ENCODE measurements at places on chromosomes 16 and 17.
A peak's percentile ranks its signal among the peaks of the same experiment; 100 is the strongest.

DNA sequence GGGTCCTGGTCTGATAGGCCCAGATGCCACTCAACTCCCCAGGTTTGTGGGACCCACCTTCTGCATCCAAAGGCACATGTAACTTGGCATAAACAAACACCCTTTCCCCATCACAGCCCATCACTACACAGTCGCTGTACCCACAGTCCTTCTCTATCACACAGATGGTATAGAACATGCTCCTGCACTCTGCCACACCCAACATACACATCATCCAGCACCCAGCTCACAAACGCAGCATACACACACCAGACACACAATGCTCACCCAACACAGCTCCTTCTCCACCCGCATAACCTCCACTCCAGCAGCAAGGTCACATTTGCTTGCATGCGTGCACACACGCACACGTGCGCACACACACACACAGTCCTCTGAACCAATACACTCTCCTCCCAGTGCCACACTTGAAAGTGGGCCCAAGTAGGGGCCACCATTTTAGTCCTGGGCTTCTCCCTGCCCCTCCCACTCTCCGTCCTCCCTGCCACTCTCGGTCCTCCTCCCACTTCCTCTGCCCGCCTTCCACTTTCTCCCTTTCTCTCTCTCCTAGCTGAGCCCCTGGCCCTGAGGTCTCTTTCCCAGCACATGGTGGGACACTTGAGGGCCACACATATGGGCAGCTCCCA is 8.5 kb upstream of the TMEM92 start:
- no peak for DNase-seq
- H3K4me3 ChIP-seq = no peak overlapping the region
- H3K36me3 ChIP-seq = no peaks in the 10 kb centered on the region
- H3K27ac ChIP-seq = no peak overlapping the region
- no peaks in the 10 kb centered on the region for H3K27me3 ChIP-seq
- H3K4me1 ChIP-seq = no peaks in the 10 kb centered on the region

GRCh38 chr17:19686400-19687090 is 29.8 kb downstream of the SLC47A2 start:
- H3K27ac ChIP-seq = no peak overlapping the region
- no peaks in the 10 kb centered on the region for H3K36me3 ChIP-seq
- H3K4me3 ChIP-seq = no peak overlapping the region

DNA sequence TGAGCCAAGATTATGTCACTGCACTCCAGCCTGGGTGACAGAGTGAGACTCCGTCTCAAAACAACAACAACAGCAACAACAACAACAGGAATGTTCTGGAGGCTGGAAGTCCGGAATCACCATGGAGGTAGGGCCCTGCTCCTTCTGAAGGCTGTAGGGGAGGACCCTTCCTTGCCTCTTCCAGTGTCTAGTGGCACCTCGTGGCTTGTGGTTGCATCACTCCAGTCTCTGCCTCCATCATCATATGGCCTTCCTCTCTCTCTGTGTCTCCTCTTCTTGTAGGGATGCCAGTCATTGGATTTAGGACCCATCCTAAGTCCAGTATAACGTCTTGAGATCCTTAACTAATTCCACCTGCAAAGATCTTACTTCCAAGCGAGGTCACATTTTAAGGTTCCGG is 14.0 kb downstream of the NAGPA start:
- no peaks in the 10 kb centered on the region for H3K4me1 ChIP-seq
- H3K36me3 ChIP-seq = no peaks in the 10 kb centered on the region
- H3K27ac ChIP-seq = no peak overlapping the region
- no peak for DNase-seq
- H3K27me3 ChIP-seq = no peaks in the 10 kb centered on the region

GRCh38 chr17:82598256-82599119 is 49.8 kb downstream of the WDR45B start:
- H3K4me1 ChIP-seq = peaks cover 32% of the 10 kb centered on the region
- H3K36me3 ChIP-seq = peaks cover 34% of the 10 kb centered on the region
- DNase-seq = no peak
- H3K4me3 ChIP-seq = no peak overlapping the region

GRCh38 chr16:72937360-72937759 is 110.6 kb downstream of the ZFHX3 start:
- H3K4me3 ChIP-seq = no peak overlapping the region
- no peaks in the 10 kb centered on the region for H3K27me3 ChIP-seq
- no peak for DNase-seq
- 0 out of 2 replicates have a peak, but pooled peaks cover 2% of the 10 kb centered on the region for H3K4me1 ChIP-seq

DNA sequence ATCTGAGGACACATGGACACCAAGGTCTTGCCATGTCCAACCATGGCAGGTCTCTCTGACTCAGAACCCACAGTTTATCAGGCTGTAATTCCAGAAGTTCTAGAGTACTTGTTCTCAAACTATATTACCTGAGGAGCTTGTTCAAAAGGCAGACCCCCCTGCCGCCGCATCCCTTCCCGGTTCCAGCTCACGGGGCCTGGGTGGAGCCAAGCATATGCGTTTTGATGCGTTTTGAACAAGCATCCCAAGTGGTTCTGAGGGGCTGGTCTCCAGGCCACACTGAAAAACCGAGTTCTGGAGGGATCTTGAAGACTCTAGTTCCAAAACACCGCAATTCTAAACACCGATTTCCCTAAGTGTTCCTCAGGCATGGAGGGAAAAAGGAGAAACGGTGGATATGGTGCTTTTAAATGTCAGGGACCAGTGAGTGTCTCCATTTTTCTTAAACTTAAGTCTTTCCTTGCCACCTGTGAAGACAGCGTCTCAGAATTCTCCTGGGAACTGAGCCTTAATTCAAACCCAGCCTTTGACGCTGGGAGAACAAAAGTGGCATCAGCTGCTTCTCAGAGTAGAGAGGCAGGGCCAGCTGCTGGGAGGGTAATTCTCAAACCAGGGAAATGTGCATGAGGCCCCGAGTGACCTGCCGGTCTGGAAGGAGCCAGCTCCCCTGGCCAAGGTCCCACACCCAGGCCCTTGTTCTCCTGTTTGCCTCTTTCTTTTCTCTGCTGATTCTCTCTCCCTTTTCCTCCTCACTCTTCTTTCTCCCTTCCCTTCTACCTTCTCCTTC is 84.4 kb upstream of the PLCG2 start:
- DNase-seq = no peak
- H3K36me3 ChIP-seq = peaks cover 33% of the 10 kb centered on the region
- no peak overlapping the region for H3K27ac ChIP-seq
- no peaks in the 10 kb centered on the region for H3K27me3 ChIP-seq
- H3K4me1 ChIP-seq = no peaks in the 10 kb centered on the region

GRCh38 chr17:34307110-34307509 is 12.1 kb upstream of the CCL8 start:
- no peaks in the 10 kb centered on the region for H3K36me3 ChIP-seq
- H3K27me3 ChIP-seq = no peaks in the 10 kb centered on the region
- H3K4me1 ChIP-seq = no peaks in the 10 kb centered on the region
- no peak overlapping the region for H3K27ac ChIP-seq

DNA sequence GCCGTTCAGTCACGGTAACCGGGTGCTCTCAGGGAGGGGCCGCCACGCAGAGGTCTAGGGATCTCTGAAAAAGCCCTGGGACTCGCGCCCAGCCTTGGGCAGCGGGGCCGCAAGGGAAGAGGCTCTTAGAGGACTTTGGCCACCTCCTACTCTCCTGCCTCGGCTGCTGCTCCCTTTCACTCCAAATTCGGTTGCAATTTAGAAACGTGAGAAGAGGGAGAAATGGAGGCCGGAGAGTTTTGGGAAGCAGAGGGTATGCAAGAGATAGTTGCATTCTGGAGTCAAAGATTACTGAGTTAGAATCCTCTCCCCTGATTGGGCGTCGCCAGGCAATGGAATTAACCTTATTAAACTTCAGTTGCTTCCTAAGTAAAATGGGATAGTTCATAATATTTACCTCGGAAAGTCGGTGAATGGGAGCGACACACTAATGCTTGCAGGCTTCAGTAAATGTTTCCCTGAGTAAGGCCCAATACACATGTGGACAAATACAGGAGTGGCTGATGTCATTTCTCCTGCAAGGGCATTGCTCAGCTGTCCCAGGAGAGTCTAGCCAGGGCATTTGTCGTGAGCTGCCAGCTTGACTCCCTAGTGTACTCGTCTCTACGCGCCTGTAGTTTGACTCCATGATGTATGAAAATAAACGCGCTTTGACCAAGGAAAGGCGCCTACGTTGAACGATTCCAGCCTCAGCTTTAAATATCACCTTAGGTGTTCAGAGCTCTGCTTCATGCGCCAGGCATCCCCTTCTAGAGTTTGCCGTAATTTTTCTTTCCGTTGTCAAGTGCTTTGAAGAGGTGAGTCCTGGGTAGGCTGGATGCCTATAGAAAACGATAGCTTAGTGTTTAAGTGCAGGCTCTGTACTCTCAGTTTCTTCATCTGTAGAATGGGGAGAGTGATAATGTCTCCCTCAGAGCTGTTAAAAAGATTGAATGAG is 667 bp downstream of the OGFOD1 start:
- peak overlapping the region; percentile 94 for H3K4me3 ChIP-seq
- no peaks in the 10 kb centered on the region for H3K27me3 ChIP-seq
- DNase-seq = no peak
- peaks cover 3% of the 10 kb centered on the region for H3K4me1 ChIP-seq
- no peaks in the 10 kb centered on the region for H3K36me3 ChIP-seq

DNA sequence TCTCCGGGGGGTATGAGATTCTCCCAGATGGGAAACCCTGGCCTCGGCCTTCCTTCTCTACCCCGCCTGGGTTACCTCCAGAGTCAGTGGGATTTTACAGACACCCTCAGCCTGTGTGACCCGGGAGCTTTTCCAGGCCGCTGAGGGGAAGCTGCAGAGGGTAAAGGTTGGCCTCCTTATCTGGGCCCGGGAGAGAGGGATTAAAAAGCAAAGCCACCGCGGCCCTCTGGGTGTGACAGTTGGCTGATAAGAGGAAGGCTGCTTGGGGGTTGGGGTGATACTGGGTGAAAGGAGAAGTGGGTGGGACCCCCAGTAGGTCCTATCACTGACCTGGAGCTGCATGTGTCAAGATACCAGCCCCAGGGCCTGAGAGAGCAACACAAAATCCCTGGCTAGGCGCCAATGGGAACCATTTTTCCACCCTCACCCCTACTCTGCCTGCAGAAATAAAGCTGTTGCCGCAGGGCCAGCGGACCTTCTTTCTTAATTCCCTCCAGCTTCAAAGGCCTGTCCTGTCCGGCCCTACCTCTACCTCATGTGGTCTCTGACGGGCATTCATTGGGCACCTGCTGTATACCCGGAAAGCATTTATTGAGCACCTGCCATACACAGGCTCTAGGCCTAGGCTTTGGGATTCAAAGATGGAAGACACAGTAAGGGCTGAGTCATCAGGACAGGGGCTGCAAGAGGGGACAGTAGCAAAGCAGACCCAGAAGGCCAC is 77.6 kb upstream of the GSE1 start:
- H3K4me3 ChIP-seq = no peak overlapping the region
- H3K36me3 ChIP-seq = no peaks in the 10 kb centered on the region
- no peak for DNase-seq

DNA sequence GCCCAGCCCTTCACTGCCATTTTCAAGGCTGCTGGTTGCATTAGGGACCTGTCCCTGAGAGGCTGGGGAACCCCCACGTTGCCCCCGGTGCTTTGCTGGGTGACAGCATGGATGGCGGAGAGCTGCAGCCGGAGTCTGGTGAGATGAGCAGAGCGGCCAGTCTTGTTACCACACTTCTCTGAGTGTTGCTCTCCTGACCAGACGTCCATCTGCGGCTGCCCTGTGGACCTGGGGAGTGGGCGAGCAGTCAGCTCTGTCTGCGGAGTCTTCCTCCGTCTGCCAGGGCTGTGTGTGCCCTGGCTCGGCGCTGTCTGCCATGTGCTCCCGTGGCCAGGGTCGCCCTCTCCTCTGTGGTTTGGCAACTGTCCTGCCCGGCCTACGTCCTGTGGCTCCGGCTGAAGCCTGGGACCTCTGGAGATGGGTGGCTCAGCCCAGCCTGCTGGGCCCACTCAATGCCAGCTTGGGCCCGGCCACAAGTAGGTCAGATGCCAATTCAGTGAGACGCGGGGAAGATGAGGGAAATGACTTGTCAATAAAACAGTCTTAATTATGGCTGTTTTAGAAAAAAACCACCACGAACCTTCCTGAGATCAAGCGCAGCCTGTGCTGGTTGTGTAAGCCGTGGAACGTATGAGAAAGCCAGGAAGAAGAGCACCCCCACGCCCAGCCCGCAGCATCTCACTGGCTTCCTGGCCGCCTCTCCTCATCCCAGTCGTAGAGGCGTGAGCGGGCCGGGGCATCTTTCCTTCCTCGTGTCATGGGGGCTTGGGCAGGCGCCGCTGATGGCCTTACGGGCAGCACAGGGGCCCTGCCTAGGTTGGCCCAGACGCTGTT is 7.9 kb downstream of the KCTD5 start:
- H3K27me3 ChIP-seq = no peaks in the 10 kb centered on the region
- no peak overlapping the region for H3K27ac ChIP-seq
- no peak overlapping the region for H3K4me3 ChIP-seq
- no peak for DNase-seq
- no peaks in the 10 kb centered on the region for H3K36me3 ChIP-seq

DNA sequence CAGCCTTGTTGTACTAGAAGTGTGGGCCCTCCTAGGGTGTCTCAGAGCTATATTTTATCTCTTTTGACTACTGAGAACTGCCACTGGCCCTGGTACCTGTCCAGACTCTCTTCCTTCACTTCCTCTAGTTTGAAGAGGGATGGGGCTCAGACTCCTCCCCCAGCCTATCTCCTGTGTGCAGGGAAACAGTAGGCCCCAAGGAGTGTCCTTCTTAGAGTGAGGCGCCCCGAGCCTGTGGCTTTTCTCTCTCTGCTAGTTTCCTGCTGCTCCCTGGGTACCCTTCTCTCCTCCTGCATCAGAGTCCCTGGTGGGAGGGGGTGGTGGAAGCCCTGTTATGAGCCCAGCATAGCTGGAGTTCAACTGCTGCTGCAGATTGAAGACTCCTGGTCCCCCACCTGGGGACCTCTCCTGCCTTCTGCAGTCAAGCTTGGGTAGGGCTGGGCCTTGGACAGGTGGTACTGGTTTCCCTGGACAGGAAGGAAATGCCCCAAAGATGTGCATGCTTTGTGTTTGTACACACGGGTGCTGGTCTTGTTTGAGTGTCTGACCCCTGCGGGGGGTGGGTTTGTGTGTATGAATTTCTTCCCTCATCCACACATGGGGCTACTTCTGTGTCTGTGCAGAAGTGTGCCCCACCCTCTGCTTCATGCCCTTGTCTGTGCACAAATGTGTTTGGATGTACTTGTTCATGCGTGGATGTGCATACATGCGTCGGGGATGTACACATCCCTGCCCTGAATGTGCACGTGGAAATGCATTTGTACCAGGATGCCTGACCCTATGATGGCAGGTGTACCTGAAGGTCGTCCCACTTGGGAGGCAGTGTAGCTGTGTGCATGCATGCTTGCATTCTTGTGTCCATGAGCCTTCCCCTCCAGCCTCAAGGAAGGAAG is 6.9 kb downstream of the RARA start:
- no peaks in the 10 kb centered on the region for H3K27me3 ChIP-seq
- peaks cover 51% of the 10 kb centered on the region for H3K4me1 ChIP-seq
- H3K27ac ChIP-seq = no peak overlapping the region
- no peaks in the 10 kb centered on the region for H3K36me3 ChIP-seq
- no peak for DNase-seq
